ENCODE measurements at places on chromosomes 4 and X.

- no peak for DNase-seq
Observed at GRCh38 chr4:5134620-5135019, 83.3 kb downstream of the STK32B start.

DNA sequence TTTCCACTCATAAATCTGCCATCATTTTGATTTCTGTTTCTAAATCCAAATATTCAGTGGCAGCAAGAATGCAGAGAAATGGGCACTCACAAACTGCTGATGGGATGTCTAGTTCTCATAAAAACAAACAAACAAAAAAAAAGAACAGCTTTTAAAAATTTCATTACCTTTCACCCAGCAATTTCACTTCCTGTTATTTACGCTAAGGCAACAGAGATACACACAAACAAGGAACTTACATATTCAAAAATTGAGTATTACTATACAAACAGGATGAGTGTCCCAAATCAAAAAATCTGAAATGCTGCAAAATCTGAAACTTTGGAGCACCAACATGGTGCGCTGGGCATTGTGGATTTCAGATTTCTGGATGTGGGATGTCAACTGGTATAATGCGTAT is 36.4 kb downstream of the FAT1 start:
- no peak for DNase-seq

GRCh38 chrX:84064814-84065213 is 123.2 kb downstream of the RPS6KA6 start:
- no peak for DNase-seq

DNA sequence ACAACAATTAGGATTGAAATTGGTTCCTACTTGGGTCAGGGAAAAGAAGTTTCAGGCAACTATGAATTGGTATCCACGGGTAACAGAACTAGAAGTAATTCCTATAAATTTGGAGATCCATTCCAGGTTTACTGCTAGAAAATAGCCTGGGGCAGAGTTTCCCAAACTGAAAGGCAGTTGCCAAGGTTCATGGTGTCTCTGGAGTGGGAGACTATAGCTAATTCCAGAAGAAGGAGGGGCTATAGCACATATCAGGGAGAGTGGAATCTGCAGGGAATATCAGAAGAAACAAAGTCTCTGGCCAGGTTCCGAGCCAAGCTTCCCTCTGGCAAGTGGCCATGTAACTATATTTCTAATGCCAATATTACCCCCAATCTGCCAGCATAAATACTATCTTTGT is 166.3 kb downstream of the GALNTL6 start:
- DNase-seq, result no peak

GRCh38 chr4:174604198-174604597 is 81.9 kb upstream of the HPGD start:
- peak; percentile 79 for DNase-seq

- no peak for DNase-seq
Observed at GRCh38 chr4:153063490-153063889, 127.4 kb downstream of the FHDC1 start.

DNA sequence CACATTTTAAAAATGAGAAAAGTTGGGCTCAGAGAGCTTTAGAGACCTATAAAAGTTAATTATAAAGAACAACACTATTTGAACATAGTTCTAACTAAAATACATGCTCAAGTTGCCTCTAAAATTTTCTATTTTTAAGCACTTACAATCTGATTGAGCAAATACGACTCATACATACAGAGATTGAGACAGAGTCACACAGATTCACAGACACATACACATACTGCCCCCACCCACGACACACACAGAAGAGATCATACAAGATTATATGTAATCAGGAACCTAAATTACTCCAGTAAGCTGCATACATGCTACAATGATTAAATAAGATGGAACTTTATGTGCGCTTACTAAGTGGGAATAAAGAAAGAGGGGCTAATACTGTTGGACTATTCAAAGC is 2.7 kb upstream of the ASB5 start:
- no peak for DNase-seq

DNA sequence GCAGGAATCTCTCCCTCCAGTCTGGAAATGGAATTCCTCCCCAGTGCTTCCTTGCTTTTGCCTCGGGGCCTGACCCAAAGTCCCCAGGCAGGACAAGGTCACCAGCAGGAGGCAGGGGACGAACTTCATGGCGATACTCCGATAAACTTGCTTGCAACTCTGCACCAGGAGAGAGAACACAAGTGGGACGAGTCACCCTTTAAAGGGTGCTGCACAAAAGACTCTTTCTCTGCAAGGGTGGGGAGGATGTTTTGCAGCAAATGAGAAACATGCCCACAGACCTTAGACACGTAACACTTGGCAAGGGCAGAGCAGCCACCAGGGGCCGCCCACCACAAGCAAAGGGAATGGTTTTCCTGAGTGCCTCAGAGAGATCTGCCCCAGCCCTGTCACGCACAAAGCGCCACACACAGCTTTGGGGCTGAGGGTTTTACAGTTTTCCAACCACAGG is at the start of gene FGFBP2:
TSS of gene FGFBP2 (minus strand) at position 175 of the 451 bp plus-strand sequence. CDS start at position 129, 46 bp downstream.
- DNase-seq, result no peak

DNA sequence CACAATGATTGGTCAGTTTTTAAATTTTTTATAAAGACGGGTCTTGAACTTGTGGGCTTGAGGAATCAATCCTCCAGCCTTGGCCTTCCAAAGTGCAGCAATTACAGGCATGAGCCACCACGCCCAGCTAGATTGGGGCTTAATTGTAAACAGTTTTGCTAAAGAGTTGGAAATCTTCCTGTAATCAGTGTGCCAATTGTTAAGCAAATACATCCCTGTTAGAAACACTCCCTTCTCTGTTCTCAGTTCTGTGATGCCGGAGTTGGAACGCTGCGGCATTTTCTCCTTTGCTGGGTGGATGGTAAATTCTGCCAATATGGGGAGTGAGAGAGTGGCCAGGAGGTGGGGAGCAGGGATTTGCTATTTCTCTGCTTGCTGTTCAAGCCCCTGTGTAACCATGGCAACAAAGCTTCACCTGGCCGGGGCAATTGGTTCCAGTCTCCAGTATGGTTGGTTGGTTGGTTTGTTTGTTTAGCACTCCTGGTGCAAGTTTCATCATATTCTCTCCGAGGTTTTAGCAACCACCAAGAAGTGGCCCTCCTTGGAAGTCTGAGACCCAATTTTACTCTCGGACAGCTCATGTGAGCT is 3.0 kb upstream of the SPATA4 start:
- no peak for DNase-seq

- peak; percentile 3 for DNase-seq
Observed at GRCh38 chrX:106898462-106898861, 4.7 kb downstream of the RIPPLY1 start.

GRCh38 chrX:131816551-131817136 is 206.5 kb upstream of the STK26 start:
- no peak for DNase-seq

- no peak for DNase-seq
Observed at GRCh38 chr4:53688186-53688790, 97.0 kb upstream of the LNX1 start.

- DNase-seq, result no peak
Observed at GRCh38 chr4:127548990-127549925, 83.5 kb upstream of the INTU start.

- DNase-seq, result no peak
Observed at GRCh38 chr4:149910177-149910576, 94.5 kb upstream of the IQCM start.

- DNase-seq, result peak; percentile 2
Observed at GRCh38 chr4:131091896-131092295, 1995.9 kb downstream of the C4orf33 start.

- no peak for DNase-seq
Observed at GRCh38 chr4:113888006-113888405, 91.4 kb downstream of the ARSJ start.

DNA sequence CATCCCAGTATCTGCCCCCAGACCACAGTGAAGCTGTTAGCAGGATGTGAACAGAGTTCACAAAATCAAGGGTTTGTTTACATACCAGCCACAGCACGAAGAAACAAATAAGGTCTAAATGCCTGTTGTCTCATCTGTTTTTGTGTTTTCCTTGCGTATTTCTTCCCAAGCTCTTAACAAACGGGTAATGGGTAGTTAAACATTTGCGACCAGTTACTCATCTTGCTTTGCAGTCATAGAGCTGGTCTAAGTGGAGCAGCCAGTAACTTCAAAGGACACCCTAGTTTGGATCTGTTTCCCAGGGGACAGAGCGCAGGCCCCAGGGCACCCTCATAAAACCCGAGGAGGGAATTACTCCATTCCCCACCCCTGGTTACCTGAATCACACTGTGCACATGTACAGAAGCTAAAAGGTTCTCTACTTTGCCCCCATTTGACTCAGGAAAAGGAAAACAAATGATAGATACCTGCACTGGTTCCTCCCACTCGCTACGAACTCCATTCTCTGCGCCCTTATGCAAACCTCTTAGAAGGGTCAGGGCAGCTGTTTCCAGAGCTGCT is 68.8 kb downstream of the MAML3 start:
- DNase-seq, result no peak

GRCh38 chrX:2401201-2401589 is 99.6 kb downstream of the DHRSX start:
- DNase-seq, result no peak

DNA sequence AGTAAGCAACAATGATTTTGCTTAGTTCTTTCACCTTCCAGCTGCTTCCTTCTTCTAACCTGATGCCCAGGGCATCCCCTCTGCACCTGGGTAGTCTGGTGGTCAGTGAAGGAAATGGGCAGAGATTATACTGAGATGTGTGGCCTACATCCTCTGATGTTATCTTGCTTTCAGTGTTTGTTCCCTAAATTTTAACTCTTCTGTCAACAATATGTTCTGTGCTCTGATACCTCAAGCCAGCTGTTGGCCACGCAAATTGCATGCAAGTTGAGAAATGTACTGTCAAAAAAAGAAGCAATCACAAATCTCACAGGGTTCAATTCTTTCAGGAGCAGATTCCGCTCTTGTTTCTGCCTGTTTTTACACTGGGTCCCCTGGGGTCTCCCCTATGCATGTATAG is 73.8 kb downstream of the FBXW7 start:
- no peak for DNase-seq

DNA sequence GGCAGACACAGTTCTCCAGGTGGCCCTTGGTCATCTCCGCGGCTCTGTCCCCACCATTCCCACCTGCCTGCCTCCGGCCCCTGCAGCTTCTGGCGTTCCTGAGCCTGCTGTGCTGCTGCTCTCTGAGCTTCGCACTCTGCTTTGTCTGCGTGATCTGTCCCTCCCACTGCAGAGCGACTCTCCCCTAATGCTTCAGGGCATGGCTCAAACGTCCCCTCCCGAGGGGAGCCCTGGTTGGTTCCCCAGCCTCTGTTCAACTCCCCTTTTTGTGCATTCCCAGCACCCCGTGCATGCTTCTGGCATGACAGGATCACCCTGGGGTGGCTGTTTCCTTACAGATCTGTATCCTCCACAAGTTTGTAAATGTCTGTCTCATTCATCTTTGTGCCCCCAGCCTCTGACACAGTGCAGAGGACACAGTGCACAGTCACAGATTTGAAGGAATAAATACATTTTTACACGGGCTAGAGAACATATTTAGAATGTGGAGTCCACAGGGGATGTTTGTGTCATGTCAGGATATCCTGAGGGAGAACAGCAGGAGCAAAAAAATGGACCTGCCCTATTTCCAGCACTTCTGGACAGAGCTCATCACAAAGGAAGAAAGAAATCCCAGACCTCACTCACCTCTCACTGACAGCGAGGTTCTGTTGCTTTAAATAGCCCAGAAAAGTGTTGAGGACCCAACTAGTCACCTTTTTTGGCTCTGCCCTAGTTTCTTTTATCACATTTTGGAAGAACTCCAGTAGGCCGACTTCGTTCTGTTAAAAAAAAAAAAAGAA is 72.6 kb downstream of the GATB start:
- no peak for DNase-seq

DNA sequence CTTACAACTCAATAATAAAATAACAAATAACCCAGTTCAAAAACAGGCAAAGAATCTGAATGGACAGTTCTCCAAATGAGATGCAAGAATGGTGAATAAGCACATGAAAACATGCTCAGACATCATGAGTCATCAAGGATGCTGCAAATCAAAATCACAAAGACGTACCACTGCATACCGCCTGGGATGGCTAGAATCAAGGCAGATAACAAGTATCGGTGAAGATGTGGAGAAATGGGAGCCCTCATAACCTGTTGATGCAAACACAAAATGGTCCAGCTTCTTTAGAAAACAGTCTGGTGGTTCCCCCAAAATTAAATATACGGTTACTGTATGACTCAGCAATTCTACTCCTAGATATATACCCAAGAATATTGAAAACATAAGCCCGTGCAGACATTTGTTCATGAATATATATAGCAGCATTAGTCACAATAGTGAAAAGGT is 32.5 kb downstream of the AKAP4 start:
- DNase-seq, result no peak

All from NCI-H2029 treated with DMSO at 0.1 percent for 48 hours (cell line).